Inflammatory macrophage (primary cell): ENCODE measurements at places on chromosomes 13 and 19.

DNA sequence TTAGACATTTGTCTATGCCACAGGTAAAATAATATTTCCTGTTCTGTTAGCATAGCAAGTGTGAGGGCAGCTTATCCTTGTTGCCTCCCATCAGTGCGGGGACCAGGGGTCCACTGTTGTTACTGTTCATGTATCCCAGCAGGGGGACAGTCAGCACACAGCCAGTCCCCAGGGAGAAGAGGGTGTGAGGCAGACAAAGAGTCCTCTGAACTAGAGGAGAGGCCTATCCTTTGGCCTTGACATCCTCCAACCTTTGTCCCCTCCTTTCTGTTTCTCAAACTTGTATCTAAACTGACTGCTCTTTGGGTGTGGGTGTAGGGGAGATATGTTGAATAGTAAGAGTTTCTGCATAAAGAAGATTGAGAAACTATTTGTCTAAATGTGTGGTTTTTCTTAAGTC, 2.9 kb upstream of the GPR18 start:
- no peak for DNase-seq

GRCh38 chr19:38385804-38386257, 2.0 kb downstream of the GGN start:
- DNase-seq = peak; percentile 14

- DNase-seq = no peak
Measured at GRCh38 chr13:49904729-49905456, 31.2 kb downstream of the SPRYD7 start.

GRCh38 chr19:2288818-2289713, 7.1 kb upstream of the PEAK3 start:
- DNase-seq = no peak

DNA sequence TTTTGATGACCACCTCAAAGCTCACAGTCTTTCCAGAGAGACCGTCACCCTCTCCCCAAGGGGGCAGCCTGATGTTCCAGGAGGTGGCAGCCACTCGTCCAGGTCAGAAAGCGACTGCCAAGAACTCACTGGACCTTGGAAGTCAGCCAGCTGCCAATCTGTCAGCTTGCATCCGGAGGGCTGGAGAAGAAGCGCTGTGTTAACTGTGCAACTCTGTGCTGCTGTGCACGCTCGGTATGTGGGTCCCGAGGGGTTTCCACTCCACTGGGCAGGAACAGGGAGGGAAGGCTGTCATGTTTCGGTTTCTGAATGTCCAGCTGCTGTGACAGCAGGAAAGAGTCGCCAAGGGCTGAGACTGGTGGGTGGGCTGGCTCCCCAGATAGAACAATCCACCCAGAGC, 89.2 kb downstream of the CACNA1A start:
- DNase-seq = no peak
